ENCODE measurements at places on chromosomes 7 and 10.

DNA sequence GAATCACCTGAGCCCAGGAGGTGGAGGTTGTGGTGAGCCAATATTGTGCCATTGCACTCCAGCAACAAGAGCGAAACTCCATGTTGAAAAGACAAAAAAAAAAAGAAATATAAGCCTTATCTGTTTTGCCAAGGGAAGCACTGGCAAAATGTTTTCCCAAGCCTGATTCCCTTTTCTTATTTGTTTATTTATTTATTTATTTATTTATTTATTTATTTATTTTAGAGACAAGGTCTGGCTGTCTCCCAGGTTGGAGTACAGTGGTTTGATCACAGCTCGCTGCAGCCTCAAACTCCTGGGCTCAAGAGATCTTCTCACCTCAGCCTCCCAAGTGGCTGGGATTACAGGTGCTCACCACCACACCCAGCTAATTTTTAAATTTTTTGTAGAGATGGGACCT lies 44.2 kb downstream of the SVOPL start:
- no peak for DNase-seq

DNA sequence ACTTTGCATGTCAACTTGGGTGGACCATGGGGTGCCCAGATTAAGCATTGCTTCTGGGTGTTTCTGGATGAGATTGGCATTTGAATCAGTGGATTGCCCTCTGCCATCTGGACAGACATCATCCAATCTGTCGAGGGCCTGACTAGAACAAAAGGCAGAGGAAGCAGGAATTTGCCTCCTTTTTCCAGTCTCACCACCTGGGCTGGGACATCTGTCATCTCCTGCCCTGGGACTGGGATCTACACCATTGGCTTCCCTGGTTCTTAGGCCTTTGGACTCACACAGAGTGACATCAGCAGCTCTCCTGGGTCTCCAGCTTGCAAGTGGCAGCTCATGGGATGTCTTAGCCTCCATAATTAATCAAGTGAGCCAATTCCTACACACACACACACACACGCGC lies 10.3 kb downstream of the SLC13A4 start:
- no peak for DNase-seq

DNA sequence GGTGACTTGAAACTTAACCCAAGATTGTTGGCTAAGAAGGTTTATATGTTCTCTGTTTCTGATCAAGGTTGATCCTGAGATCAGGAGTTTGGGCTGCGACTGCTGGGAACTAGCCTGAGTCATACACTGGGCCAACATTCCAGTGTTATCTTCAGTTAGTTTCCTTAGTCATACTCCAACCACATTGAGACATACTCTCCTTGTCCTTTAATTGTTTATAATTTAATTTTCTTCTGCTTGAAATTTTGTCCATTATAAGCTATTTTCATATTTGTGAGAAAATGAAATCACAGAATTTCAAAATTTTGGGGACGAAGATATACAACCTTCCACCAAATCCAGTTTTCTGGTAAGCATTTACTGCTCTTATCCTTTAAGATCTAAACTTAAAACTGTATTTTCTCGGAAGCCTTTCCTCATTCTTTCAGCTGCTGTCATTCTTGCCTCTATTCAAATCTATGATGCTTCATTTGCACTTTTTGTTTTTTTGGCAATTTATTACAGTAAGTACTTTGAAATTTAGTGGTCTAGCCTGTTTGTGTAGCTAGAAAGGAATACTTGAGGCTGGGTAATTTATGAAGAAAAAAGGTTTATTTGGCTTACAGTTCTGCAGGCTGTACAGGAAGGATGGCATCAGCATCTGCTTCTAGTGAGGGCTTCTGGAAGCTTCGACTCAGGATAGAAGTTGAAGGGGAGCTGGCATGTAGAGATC lies 63.4 kb upstream of the POT1 start:
- DNase-seq = peak; percentile 84

DNA sequence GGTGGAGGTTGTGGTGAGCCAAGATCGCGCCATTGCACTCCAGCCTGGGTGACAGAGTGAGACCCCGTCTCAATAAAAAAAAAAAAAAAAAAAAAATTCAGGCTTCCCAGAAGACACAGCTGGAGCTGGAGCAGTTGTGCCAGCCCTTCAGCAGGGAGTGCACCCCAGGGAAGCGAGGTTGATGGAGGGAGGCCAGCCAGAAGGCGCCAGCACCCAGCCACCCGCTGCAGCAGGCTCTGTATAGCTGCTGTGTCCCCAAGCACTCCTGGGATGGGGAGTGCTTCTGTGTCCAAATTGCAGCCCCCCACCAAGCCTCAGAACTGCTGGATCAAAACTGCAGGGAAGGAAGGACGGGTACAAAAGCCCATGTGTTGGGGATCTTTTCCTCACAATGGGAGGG lies 47.8 kb downstream of the COBL start:
- DNase-seq = no peak

DNA sequence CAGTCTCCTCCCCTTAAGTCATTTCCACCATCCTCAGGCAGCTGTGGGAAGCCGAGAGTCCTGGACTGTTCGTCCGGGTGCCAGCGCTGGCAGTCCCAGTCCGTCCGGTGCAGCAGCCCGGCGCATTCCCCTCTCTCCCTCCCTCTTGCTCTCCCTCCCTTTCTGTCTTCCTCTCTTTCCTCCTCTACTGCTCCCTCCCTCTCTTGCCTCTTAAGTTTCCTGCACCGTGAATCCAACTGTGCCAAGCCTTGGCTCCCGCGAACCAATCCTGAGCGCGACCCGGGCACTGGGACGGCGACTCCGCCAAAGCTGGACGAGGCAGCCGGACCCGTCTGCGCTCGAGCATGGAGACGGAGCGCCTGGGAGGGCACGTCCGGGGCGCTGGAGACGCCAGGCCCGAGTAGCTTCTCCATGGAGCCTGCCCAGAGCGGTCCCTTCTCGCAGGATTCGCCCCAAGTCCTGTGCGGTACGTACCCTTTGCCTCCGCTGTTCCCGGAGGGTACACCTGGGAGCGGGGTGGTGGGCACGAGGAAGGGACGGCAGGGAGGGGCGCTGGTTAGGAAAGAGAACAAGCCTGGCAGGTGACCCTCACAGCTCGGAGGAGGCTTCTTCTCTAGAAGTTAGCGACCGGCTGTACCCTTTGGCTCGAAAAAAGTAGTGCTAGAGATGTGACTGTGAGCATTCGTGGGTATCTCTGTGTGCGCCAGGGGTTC lies 1.0 kb downstream of the NXPH1 start:
- no peak for DNase-seq

DNA sequence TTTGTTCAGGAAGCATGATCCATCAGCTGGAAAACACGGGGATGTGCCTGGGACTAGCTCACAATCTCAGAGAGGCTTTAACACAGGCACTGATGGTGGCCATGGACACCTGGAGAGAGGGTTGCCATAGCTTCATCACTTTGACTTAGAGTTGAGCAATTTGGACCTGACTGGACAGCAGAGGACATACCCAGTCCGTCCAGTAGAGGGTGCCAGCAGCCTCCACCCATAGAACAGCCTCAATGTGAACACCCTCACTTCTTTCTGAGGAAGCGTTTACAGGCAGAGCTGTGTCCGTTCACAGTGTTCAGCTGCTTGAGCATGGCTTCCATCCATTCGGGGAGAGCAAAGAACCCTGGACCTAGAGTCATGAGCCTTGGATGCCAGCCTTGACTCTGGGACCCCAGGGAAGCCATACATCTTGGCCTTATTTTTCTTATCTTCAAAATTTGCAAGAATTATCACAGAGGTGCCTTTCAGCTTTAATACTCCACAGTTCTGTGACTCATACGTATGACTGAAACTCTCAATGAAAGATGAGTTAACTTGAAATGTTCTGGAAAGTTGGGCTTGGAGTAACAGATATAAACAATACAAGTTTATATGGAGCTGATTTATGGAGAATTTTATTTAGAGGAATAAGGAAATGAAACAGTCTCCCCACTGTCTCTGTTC lies 302.9 kb upstream of the PODXL start:
- DNase-seq = peak; percentile 50

DNA sequence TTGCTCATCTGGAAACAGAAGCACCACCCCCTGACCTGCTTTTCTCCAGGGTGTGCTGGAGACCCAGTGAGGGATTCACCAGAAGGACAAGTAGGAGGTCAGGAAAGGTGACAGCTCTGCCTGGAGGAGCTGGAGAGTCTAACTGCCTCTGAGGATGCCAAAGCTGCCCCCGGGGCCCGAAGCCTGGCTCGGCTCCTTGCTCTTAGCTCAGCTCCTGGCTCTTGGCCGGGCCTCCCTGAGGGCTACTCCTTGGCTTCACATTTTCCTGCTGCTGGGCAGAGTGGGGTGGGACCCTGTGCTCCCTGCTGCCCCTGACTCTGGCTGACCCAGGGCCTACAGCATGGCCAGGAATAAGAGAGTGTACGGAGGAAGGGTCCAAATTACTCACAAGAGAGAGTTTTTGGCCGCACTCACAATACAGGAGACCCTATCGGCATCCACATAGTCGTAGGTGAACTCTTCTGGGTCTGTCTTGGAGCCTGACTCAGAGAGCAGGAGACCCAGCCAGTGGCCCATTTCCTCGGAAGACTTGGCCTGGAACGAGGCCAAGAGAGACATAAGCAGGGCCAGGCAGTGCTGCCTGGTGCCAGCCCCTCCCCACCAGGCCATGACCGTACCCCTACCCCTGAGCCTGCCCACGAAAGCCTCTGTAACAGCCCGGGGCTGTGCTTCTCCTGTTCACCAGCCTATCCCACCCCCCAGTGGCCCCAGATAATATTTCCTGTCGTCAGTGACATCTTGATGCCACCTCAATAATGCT lies 63.1 kb downstream of the VWA2 start:
- no peak for DNase-seq

- DNase-seq = no peak
Measured at GRCh38 chr7:147980826-147981813, 609.4 kb upstream of the C7orf33 start.

DNA sequence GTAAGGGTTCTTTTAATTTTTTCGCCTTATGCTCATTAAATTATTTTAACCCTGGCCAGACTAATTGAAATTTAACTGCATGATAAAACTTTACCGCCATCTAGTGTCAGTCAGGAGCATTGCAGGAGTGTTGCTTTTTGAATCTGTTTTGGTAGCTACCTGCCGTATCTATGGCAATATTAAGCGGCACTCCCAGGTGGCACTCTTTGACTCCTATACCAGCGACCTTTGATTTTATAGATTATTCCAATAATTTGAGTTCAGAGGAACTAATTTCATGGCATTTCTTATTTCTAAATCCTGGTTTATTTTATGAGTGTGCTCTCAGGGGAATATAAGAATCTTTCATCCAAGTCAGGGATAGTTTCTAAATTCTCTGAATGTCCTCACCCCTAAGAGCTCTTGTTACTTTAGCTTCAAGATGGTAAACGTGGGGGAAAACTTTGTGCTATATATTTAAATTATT lies 198.9 kb downstream of the REEP3 start:
- peak; percentile 56 for DNase-seq

- no peak for DNase-seq
Measured at GRCh38 chr7:15033039-15033438, 130.5 kb upstream of the DGKB start.

- DNase-seq = no peak
Measured at GRCh38 chr10:85682621-85683020, 684.0 kb downstream of the GRID1 start.

GRCh38 chr10:95404864-95405263 lies 114.1 kb upstream of the PDLIM1 start:
- DNase-seq = no peak

DNA sequence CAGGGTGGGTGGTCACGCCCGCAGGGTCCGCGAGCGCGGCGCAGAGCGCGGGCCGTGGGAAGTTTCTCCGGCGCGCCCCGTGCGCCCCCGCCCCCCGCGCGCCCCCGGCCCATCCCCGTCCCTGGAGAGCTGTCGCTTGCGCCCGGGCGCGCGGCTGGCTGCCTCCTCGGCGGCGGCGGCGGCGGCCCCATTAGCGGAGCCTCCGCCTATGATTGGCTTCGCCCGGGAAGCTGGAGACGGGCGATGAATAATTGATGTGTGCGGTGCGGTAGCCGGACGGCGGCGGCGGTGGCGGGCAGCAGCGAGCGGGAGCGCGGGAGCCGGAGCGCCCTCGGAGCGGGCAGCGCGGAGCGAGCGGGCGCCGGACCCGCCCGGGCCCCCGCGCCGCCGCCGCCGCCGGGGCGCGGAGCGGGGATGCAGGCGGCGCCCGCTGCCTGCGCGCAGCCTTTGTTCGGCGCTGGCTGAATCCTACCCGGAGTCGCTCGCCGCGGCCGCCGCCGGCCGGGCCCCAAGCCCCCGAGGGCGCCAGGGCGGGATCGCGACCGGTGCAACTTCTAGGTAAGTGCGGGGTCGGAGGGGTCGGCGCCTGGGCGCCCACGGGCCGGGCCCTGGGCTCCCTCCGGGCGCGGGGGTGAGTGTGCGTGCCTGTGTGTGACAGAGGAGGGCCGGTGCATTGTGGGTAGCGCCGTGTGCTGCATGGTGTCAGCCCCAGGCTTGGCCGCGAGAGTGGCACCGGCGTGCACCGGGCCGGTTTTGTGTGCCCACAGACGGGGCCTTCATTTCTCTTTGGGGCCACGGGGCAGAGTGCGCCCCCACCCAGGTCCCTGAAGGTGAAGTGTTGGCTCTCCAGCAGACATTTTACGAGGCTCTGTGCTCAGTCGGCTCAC lies 103.8 kb upstream of the PPIF start:
- DNase-seq = no peak

DNA sequence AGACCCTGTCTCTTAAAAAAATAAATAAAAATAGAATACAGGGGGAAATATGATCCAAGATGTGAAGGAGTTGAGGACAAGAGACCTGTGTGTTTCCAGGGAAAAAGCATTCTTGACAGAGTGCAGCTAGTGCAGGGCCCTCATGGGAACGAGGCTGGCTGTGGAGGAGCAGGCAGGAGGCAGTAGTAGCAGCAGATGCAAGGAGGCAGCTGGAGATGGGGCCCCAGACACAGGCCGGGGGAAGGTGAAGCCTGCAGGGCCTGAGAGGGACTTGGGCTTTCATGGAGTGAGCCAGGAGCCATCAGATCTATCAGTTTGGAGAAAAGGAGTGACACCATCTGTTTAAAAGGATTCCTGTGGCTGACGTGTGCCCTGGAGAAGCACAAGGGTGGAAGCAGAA lies 71.4 kb upstream of the ZNF438 start:
- no peak for DNase-seq

GRCh38 chr7:82605247-82605864 lies 161.8 kb upstream of the CACNA2D1 start:
- no peak for DNase-seq

DNA sequence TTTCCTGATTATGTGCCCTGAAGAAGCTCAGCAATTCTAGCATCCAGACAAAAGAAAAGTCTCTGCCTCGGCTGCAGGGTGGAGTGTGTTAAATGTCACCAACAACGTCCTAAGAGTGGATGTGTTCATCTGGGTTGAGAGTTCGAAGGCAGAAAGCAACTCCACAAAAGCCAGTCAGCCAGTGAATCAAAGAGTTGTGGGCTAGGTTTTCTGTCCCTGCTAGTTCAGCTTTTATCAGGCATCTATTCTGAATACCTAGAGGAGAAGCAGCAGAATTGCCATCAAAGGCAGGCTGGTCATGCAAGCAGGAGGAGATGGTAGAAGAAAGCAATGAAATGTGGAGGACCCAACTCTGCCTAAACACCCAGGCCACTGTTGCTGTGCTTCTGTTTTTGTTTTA lies 205.2 kb downstream of the KLF6 start:
- DNase-seq = no peak
